ENCODE measurements at places on chromosomes 6 and 20.

DNA sequence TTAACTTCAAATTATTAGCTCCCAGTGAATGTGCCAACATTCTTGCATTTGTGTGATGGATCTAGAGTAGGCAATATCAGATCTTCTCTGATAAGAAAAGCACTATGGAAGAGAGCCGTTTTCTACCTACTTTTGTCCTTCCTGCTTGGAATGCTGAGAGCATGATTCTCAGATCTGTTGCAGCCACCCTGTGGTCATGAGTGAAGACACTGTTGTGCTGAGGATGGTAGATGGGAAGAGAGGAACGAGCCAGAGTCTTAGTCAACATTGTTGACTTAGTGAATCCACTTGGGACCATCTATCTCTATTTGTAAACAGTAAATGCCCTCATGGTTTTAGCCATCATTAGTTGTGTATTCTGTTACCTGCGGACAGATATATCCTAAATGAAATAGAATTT is 202.6 kb downstream of the CD109 start:
- no peak for DNase-seq

GRCh38 chr6:36962874-36963273 is 8.3 kb downstream of the PI16 start:
- peak; percentile 82 for DNase-seq

DNA sequence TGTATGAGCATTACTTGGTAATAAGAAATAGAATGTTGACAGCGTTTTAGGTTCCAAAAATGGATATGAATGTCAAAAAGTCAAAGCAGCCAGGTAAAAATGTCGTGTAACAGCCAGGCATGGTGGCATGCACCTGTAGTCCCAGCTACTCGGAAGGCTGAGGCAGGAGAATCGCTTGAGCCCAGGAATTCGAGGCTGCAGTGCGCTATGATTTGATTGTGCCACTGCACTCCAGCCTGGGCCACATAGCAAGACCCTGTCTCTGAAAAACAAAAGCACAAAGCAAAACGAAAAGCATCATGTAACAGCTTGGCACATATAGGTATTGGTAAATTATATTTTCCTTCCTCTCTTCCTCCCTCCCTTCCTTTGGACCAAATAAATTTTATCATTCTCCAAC is 16.2 kb upstream of the FOXP4 start:
- no peak for DNase-seq

DNA sequence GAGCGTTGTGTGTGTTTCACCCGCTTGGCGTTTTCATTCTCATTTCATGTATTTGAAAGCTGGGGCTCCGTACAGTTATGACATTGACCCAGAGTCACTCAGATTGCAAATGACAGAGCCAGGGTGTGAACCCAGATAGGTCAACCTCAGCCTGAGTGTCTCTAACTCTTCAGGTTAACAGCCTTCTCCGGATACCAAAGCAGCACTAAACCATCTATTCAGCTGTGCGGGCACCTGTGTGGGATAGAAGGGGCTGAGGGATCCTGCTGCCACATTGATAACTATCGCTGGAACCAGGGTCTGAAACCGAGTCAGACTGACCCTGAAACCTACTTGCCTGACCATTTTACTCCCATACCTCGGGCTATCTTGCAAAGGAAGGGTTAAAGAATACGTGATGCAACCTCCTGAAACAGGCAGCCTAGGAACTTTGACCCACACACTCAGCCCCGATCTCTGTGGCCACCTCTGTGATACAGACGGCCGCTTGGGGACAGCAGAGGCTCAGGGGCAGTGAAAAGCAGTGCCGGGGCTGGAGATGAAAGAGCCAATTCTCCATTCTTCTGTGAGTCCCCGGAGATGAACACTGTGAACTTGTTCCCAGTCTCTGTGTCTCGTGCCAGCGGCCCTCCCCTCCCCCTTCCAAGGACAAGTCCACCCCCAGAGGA is 233.5 kb upstream of the QKI start:
- peak; percentile 7 for DNase-seq

GRCh38 chr6:30497714-30498113 is 8.4 kb downstream of the HLA-E start:
- no peak for DNase-seq

GRCh38 chr6:44842616-44843015 is 455.1 kb downstream of the CDC5L start:
- DNase-seq = no peak

DNA sequence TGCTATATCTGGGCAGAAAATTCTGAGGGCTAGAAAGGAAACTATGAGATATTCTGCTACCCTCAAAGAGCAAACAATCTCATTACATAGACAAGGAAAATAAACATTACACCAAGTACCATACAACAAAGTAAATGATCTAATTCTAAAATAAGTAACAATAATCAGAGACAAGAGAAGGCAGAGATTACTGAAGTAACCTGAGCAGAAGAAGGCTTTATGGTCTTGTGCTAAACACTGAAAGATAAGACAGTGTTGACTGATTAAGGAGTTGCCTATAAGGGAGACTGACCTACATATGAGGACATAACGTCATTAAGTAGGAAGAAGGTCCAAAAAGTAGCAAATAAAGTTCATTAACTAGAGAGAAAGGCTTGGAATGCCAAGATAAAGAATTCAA is 134.2 kb downstream of the MTFR2 start:
- no peak for DNase-seq

DNA sequence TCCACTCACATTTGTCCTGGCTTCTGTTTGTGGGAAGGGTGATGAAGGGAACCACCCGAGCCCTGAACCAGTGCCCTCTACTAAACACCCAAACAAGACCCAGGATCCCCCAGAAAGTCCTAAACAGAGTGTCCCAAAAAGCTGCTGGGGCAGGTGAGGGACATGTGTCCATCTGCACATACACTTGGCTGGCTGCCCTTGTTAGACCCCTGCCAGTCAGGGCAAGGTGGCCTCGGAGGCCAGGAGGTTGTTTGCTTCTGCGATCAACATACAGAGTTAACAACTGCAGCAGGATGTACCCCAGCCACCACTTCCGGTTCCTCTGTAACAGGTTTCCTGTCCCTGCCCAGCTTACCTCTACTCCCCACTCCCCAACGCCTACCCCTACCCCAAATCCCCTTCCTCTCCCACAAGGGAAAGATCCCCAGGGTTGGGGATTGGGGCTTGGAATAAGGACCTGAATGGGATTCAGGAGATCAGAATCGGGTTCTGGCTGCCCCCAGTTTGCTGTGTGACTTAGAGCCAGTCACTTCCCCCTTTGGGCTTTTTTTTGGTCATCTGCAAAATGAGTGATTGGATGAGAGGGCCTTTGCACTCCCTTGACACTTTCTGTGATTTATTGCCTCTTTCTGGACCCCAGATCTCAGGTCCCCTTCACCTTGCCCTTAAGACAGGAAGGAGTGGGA is 13.9 kb downstream of the DEF6 start:
- peak; percentile 54 for DNase-seq

DNA sequence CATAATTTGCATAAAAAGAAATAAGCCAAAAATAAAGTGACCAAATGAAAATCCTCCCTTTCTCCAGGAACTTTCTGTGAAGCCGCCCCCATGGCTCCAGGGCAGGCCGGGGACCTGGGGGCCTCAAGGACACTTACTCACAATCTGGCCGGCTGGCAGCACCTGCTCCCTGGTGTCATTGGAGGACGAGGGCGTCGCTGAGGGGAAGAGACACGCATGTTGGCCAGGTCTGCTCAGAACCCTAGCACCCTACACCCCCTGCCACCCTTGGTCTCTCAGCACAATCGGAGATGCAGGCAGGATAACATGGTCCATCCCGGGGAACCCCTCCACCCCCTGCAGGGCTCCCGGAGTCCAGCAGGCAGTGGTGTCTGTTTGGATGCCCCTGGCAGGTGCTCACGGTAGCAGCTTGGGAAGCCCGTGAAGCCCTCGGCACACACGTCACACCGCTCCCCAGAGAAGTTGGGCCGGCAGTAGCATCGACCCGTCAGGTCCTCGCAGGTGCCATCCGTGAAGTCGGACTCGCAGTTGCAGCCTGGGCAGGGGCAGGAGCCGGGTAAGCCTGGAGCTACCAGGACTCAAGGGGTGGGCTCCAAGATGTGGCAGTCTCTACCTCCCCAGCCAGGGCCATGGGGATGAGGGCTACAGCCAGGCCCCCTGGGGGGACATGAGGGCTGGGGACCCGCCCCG is 21.3 kb downstream of the LAMA5 start:
- no peak for DNase-seq

DNA sequence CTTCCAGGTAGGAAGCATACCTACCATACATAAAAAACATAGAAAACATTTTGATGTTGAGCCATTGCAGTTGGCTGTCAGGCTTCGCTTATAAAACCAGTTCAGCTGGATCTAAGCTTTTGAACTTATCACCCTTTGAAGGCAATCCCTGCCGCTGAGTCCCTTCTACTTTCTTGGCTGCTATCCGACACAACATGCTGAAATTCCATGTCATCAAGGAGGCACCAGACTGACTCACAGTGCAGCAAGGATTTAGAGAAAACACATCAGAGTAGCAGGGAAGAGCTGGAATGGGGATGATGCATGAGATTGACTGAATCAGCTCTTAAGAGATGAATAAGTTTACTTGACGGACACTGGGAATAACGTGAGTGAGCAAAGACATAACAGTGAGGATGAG is 135.0 kb upstream of the MAN1A1 start:
- DNase-seq = no peak
